ENCODE measurements at places on chromosomes 3 and 15. TPM values are rescaled to one million over a fixed set of nuclear protein-coding genes. Genes with fewer than 3 reads are reported as not detected.
A peak's percentile ranks its signal among the peaks of the same experiment; 100 is the strongest.

DNA sequence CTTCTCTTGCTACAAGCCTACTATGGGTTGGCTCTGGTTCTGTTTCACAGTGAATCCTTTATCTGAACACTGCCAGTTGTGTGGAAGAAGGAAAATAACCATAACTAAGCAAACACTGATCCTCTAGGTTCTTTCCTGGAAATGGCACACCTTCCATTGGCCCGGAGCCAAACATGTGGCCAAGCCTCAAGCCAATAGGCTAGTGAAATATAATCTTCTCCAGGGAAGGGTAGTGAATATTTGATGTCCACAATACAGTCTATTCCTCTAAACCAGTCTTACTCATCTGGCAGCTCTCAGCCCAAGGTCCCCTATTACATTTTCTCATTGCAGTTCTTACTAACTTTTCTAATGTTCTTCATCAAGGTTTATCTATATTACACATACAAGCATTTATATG, 921.3 kb downstream of the TUSC7 start:
- peaks cover 28% of the 10 kb centered on the region for H3K4me1 ChIP-seq
- no peak overlapping the region for H3K4me3 ChIP-seq
- DNase-seq = no peak
- no peak overlapping the region for H3K27ac ChIP-seq

The ACTRT3 gene
- 2.7 TPM for total RNA-seq

The NISCH gene
- 85.0 TPM for total RNA-seq

- no peak for DNase-seq
- no peaks in the 10 kb centered on the region for H3K4me1 ChIP-seq
- H3K4me3 ChIP-seq = no peak overlapping the region
- H3K36me3 ChIP-seq = no peaks in the 10 kb centered on the region
- H3K27ac ChIP-seq = no peak overlapping the region
- no peaks in the 10 kb centered on the region for H3K27me3 ChIP-seq
These were observed 258.5 kb upstream of the TLE3 start for GRCh38 chr15:70356062-70356860.

DNA sequence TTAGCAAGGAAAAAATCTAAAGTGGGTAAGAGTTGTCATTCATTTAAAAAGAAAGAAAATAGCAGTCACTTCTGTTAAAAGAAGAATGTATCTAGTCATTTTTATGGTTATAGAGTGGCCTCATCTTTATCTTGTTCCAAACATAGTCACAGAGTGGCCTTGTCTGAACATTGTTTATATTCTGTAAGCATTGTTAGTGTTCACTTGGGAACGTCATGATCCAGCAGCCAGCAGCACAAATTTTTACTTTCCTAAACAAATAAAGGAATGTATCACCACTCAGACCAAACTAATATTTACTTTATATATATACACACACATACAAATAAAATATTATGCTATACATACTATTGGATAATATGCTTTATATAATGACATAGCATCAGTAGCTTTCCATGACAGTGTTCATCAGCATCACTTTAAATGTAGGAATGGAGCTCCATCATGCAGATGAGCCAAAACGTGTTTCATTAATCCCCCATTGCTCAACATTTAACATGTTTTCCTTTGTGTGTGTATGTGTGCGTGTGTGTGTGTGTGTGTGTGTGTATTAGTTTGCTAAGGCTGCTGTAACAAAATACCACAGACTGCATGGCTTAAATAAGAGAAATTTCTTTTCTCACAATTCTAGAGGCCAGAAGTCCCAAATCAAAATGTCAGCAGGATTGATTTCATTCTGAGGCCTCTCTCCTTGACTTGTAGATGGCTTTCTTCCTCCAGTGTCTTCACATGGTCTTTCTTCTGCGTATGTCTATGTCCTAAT, 39.6 kb upstream of the GYG1 start:
- no peak for DNase-seq
- H3K4me3 ChIP-seq = no peak overlapping the region
- H3K4me1 ChIP-seq = peaks cover 16% of the 10 kb centered on the region
- no peaks in the 10 kb centered on the region for H3K27me3 ChIP-seq

- DNase-seq = no peak
- H3K4me3 ChIP-seq = no peak overlapping the region
- H3K4me1 ChIP-seq = peaks cover 28% of the 10 kb centered on the region
These were observed 462.2 kb downstream of the NSUN3 start for GRCh38 chr3:94525043-94525442.

The SEMA7A gene
- total RNA-seq = 17.9 TPM

- no peaks in the 10 kb centered on the region for H3K4me1 ChIP-seq
- no peak for DNase-seq
- no peak overlapping the region for H3K4me3 ChIP-seq
These were observed 76.9 kb downstream of the THRB start for GRCh38 chr3:24417730-24418129.

The FAM174B gene
- total RNA-seq = 22.1 TPM

The TRMT10C gene
- total RNA-seq = 41.7 TPM

The TUSC7 gene
- not detected for total RNA-seq

- no peak for DNase-seq
- no peak overlapping the region for H3K27ac ChIP-seq
- no peaks in the 10 kb centered on the region for H3K4me1 ChIP-seq
- H3K27me3 ChIP-seq = no peaks in the 10 kb centered on the region
- H3K36me3 ChIP-seq = no peaks in the 10 kb centered on the region
These were observed 102.9 kb downstream of the ARNT2 start for GRCh38 chr15:80507131-80507530.

GRCh38 chr3:14663396-14664135, 11.4 kb upstream of the C3orf20 start:
- no peak for DNase-seq
- no peaks in the 10 kb centered on the region for H3K4me1 ChIP-seq
- peaks cover 82% of the 10 kb centered on the region for H3K36me3 ChIP-seq
- H3K27me3 ChIP-seq = no peaks in the 10 kb centered on the region
- H3K27ac ChIP-seq = no peak overlapping the region

The OSBPL10 gene
- 81.6 TPM for total RNA-seq

GRCh38 chr3:58349792-58350626, 17.3 kb downstream of the PXK start:
- H3K36me3 ChIP-seq = no peaks in the 10 kb centered on the region
- no peak overlapping the region for H3K4me3 ChIP-seq
- DNase-seq = no peak
- peaks cover 14% of the 10 kb centered on the region for H3K4me1 ChIP-seq
- H3K27ac ChIP-seq = no peak overlapping the region

The STRC gene
- 1.1 TPM for total RNA-seq

- no peak overlapping the region for H3K4me3 ChIP-seq
- H3K36me3 ChIP-seq = no peaks in the 10 kb centered on the region
- DNase-seq = no peak
- H3K27me3 ChIP-seq = no peaks in the 10 kb centered on the region
These were observed 292.0 kb upstream of the SLCO3A1 start for GRCh38 chr15:91561371-91562100.

DNA sequence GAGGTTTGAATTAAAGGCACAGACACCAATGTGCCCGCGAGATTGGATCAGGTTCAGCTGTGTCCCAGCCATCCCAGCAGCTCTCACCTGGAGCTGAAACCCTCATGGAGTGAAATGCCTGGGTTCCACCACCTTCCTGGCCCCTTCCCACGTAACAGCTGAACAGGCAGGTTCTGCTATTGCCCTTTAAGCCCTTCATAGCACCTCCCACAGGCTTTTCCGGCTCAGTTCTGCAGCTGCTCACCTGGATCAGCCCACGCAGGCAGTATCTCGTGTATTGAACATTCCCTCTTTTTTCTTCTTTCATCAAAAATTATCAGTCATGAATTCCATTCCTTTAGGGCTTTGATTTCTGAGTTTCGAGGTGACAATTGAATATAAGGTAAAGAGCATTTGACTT, 129.8 kb downstream of the SLC9A9 start:
- no peak overlapping the region for H3K27ac ChIP-seq
- H3K4me3 ChIP-seq = no peak overlapping the region
- no peaks in the 10 kb centered on the region for H3K27me3 ChIP-seq
- no peaks in the 10 kb centered on the region for H3K36me3 ChIP-seq
- H3K4me1 ChIP-seq = peaks cover 2% of the 10 kb centered on the region

DNA sequence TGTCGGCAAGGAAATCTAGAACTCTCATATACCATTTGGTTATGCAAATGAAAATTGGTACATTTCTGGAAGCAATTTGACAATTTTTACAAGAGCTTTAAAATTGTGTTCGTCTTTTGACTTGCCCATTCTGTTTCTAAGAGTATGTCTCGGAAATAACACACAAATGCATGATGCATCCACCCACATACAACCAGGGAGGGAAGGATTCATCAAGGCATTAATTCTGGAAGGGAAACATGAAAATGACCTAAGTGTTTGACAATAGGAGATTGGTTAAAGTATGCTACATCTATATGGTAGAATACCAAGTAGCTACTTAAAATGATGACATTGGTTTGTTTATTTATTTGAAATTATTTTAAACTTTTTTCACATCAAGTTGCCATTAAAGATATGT, 58.6 kb downstream of the PIAS1 start:
- H3K4me1 ChIP-seq = no peaks in the 10 kb centered on the region
- H3K36me3 ChIP-seq = no peaks in the 10 kb centered on the region
- DNase-seq = no peak
- no peak overlapping the region for H3K4me3 ChIP-seq

DNA sequence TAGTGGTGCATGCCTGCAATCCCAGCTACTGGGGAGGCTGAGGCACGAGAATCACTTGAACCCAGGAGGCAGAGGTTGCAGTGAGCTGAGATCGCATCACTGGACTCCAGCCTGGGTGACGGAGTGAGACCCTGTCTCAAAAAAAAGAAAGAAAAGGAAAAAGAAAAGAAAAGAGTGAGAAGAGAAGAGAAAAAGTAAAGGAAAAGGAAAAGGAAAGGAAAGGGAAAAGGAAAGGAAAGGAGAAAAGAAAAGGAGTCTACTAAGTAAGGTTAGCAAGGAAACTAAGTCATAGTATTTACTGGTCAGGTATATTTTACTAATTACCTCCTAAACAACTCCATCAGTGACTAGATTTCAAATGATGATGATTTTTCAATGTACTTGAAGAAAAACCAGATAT, 198.3 kb downstream of the VPS13C start:
- H3K4me1 ChIP-seq = no peaks in the 10 kb centered on the region
- no peaks in the 10 kb centered on the region for H3K36me3 ChIP-seq
- no peaks in the 10 kb centered on the region for H3K27me3 ChIP-seq

The C3orf62 gene
- total RNA-seq = 2.4 TPM

The TFDP2 gene
- total RNA-seq = 66.8 TPM

The DZIP1L gene
- 11.2 TPM for total RNA-seq

The CCDC13 gene
- total RNA-seq = 0.79 TPM

- H3K36me3 ChIP-seq = peaks cover 42% of the 10 kb centered on the region
- H3K4me3 ChIP-seq = no peak overlapping the region
- H3K4me1 ChIP-seq = peaks cover 7% of the 10 kb centered on the region
- no peak overlapping the region for H3K27ac ChIP-seq
- DNase-seq = no peak
These were observed 837.9 kb downstream of the OTOL1 start for GRCh38 chr3:162334537-162334936.

DNA sequence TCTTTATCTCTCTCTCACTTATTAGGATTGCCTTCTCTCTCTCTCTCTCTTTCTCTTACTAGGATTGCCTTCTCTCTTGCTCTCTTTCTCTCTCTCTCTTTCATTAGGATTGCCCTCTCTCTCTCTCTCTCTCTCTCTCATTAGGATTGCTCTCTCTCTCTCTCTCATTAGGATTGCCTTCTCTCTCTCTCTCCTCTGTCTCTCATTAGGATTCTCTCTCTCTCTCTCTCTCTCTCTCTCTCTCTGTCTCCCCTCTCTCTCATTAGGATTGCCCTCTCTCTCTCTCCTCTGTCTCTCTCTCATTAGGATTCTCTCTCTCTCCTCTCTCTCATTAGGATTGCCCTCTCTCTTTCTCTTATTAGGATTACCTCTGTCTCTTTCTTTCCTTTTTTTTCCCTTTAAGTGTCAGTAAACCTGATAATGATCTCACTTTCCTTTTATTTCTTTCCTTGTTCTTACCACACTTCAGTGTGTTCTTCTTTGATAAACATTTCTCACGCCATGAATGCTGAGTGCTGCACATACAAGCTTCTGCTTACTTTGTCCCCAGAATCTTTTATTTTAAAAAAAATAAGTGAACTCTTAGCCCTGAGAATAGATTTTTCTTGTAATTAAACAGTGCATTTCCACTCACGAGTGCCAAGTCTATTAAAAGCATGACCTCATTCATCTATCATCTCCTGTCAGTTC, 243.4 kb upstream of the TBC1D5 start:
- H3K4me3 ChIP-seq = no peak overlapping the region
- no peaks in the 10 kb centered on the region for H3K27me3 ChIP-seq
- peaks cover 4% of the 10 kb centered on the region for H3K4me1 ChIP-seq
- DNase-seq = no peak
- H3K36me3 ChIP-seq = peaks cover 2% of the 10 kb centered on the region

DNA sequence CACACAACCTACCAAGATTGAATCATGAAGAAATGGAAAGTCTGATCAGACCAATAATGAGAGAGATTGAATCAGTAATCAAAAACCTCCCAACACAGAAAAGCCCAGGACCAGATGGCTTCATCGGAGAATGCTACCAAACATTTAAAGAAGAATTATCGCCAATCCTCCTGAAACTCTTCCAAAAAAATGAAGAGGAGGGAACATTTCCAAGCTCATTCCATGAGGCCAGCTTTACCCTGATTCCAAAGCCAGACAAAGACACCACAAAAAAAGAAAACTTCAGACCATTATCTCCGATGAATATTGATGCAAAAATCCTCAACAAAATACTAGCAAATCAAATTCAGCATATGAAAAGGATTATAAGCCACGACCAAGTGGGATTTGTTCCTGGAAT, 94.1 kb downstream of the SENP2 start:
- peaks cover 8% of the 10 kb centered on the region for H3K4me1 ChIP-seq
- no peak overlapping the region for H3K4me3 ChIP-seq
- no peaks in the 10 kb centered on the region for H3K27me3 ChIP-seq
- no peak overlapping the region for H3K27ac ChIP-seq
- peaks cover 46% of the 10 kb centered on the region for H3K36me3 ChIP-seq

The LRRC49 gene
- total RNA-seq = 6.8 TPM

The LYSMD4 gene
- total RNA-seq = 14.9 TPM

The NANOGP8 gene
- total RNA-seq = 2.1 TPM

The GOLGA6L4 gene
- total RNA-seq = 3.5 TPM

- peaks cover 55% of the 10 kb centered on the region for H3K4me1 ChIP-seq
- no peaks in the 10 kb centered on the region for H3K36me3 ChIP-seq
- DNase-seq = no peak
- H3K4me3 ChIP-seq = peak overlapping the region; percentile 82
- peaks cover 91% of the 10 kb centered on the region for H3K27me3 ChIP-seq
These were observed 9.1 kb downstream of the EOMES start for GRCh38 chr3:27713078-27713423.

GRCh38 chr15:90394748-90395442, 6.9 kb downstream of the IQGAP1 start:
- peak overlapping the region; percentile 82 for H3K27ac ChIP-seq
- H3K27me3 ChIP-seq = no peaks in the 10 kb centered on the region
- peaks cover 66% of the 10 kb centered on the region for H3K4me1 ChIP-seq

The PLS1 gene
- 26.4 TPM for total RNA-seq

- no peak overlapping the region for H3K4me3 ChIP-seq
- no peaks in the 10 kb centered on the region for H3K27me3 ChIP-seq
- H3K4me1 ChIP-seq = peaks cover 6% of the 10 kb centered on the region
- no peak overlapping the region for H3K27ac ChIP-seq
These were observed 43.1 kb downstream of the BTLA start for GRCh38 chr3:112456147-112456546.

- DNase-seq = no peak
- no peak overlapping the region for H3K4me3 ChIP-seq
- no peaks in the 10 kb centered on the region for H3K27me3 ChIP-seq
These were observed 158.5 kb downstream of the THRB start for GRCh38 chr3:24336101-24336500.

The HES1 gene
- 65.9 TPM for total RNA-seq

- H3K4me3 ChIP-seq = no peak overlapping the region
- no peaks in the 10 kb centered on the region for H3K27me3 ChIP-seq
- peaks cover 11% of the 10 kb centered on the region for H3K4me1 ChIP-seq
- no peaks in the 10 kb centered on the region for H3K36me3 ChIP-seq
- no peak overlapping the region for H3K27ac ChIP-seq
These were observed 89.7 kb downstream of the CRTC3 start for GRCh38 chr15:90619468-90619867.
